Mucosa of gallbladder (tissue), 1 donor: ENCODE measurements at places on chromosomes 1 and 21.

DNA sequence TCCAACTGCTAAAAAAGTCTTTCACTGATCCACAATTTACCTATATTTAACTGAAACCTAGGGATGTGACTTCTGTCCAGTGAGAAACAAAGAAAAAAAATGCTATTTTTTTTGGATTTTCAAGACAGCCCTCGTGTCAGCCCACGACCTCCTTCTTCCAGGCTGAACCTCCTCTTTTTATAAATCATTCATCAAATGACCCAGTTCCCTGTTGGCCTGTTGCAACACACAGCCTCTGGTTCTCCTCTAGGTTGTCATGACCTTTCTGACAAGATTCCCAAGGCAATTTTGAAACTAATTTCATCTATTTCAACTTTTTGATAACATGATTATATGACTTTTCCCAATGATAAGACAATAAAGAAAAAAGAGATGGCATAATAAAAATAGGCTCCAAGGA, 74.6 kb downstream of the PGBD5 start:
- DNase-seq = no peak

DNA sequence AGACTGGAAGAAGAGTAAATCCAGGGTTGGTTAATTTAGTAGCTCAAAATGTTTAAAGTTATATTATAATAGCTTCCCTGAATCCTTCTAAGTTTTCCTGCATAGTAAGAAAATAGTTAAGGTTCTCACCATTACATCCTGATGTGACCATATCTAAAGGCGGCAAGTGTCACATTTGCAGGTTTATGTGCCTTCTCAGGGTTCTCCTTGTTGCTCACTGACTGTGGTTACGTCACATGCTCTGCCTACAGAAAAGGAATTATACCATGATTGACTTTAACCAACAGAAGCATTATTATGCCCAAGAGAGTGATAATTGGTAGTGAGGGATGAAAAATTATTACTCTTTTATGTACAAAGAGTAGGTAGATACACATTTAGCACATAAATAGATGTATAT, 539.8 kb downstream of the PTPRC start:
- DNase-seq = no peak

GRCh38 chr1:24893431-24893830, 36.6 kb downstream of the RUNX3 start:
- no peak for DNase-seq

DNA sequence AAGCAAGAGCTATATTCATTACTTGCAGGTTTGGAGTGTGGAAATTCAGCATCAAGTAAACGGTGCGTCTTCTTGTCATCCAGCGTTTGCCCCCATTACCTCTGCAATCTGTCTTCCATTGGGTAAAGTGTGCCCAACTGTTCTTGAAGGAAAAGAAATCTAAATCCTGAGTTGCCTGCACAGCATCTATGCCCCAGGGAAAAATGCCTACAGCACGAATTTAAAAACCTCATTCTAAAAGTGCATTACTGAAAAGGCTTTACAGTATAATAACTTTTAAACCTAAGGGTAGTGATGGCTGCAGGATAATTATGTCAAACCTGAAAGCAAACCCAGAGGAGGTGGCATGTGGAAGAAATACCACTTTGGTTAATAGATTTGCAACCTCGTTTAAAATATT, 37.2 kb downstream of the KCNK1 start:
- no peak for DNase-seq

DNA sequence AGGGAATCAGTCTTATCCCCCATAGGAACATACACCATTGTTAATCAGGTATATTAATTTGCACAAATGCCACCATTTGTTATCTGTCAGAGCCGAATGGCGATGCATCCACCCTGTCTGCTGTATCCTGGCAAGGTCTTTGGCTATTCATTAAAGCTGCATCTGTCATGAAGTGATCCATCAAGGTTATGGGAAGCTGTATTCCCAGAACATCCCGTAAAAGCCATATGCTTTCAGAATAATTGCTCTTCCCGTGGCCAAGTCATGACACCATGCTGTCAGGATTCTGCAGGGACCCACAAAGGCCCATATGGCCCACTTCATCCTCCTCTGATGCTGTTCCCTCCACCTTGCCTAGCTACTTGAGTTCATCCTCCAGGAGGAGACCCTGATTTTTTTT, 103.9 kb downstream of the RAVER2 start:
- no peak for DNase-seq

DNA sequence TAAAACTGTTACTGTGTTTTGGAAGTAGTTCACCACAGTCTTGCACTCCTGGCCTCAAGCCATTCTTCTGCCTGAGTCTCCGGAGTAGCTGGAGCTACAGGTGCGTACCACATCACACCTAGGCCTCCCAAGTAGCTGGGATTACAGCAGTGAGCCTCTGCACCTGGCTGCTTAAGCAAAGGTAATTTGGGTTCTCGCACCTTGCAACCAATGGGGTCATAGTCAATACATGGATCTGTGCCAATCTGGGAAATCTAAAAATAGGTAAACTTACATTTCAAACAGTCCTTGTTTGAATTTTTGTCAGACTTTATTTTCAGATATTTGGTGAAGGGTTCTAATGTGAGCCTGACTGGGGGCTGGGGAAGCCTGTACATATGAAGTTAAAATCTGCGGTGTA, 466.5 kb downstream of the PCP4 start:
- DNase-seq = no peak

DNA sequence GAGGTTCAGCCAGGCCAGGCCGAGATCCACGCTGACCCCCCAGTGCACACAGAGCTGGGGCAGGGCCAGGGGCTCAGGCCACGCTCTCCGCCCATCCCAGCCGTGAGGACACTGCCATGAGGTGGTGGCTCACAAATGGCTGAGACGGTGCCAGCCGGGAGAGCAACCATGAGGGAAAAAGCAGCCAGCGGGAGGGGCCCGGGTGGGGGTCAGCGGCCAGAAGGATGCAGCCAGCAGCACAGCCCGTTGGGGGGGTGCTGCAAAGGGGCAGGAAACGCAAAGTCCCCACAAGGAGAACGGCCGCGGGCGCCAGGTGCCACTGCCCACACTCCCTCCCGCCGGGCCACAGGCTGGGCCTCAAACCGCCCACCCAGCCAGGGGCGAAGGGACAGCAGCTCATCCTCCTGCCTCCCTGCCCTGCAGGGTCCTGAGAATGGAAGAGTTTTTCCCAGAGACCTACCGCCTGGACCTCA, 8.3 kb downstream of the TTLL10 start:
- no peak for DNase-seq

GRCh38 chr1:23227806-23228205, 10.5 kb upstream of the HTR1D start:
- DNase-seq = no peak
